Adrenal gland (tissue), 19 donors: ENCODE measurements at places on chromosomes 12 and 14.

DNA sequence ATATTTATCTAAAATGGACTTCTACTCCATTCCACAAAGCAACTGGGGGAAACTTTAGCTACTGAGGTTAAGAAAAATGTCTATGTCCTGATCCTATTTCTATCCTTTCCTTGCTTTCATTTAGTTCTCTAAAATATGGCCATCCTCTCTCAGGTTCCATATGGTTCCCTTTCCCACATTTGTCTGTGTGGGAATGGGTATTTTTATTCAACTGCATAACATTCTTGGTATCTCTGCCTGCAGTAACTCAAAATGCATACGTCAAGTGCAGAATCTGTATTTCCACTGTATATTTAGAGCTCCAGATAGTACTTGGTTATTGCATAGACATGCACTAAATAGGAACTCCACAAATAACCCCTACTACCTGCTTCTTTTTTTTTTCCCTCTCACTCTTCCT lies 130.6 kb upstream of the BTG1 start:
- no peak for DNase-seq

DNA sequence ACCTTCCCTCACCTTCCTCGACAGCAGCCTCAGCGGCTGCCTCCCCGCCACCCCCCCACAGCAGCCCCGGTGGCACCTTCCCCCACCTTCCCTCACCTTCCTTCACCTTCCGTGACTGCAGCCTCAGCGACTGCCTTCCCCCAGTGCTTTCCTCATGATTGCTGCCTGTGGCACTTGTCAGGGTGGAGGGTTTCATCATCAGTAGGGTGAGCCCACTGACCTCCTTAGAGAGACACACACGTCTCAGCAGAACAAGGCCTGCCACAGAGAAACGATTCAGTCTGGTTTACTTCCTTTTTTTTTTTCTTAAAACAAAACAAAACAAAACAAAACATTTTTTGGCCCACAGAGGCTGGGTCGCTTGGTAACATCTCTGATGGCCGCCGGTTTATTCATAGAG lies 75.0 kb downstream of the EP400 start:
- DNase-seq: no peak

DNA sequence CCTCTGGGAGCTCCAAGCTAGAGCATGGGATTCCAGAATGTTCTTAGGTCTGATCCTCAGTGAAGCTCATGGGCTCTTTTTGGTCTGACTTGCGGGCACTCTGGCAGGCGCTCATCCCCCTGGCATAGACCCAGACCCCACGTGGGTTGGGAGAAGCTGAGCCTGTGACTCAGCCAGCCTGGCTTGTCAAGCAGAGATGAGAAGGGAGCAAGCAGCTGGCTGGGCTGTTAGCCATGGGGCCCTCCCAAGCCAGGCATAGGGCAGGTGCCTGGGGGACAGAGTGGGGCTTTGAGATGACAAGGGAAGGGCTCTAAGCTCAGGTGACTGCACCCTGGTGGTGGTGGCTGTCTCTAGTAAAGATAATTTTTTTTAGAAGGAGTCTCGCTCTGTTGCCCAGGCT lies 80.3 kb upstream of the NOS1 start:
- DNase-seq: peak; percentile 82

- no peak for DNase-seq
Measured at GRCh38 chr12:130486146-130486435, 148.4 kb downstream of the PIWIL1 start.

- no peak for DNase-seq
Measured at GRCh38 chr14:35829449-35829848, 3.3 kb downstream of the BRMS1L start.

DNA sequence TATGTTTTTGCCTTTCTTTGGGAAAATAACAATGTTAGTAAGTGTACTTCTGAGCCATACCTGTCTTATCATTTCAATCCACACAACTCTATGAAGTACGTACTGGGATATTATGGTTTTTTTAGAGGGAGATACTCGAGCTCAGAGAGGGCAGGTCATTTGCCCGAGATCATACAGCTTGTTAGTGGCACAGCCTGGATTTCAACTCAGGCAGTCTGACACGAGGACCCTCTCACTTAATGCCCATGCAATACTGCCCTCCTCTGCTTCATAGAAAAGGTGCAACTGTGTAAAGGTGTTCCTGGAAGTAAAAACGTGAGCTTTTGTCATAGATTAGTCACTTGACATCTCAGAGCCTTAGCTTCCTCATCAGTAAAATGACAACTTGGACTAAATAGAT lies 128.0 kb downstream of the NDUFA12 start:
- no peak for DNase-seq

- no peak for DNase-seq
Measured at GRCh38 chr12:47776471-47777143, 3.6 kb downstream of the SLC48A1 start.

- no peak for DNase-seq
Measured at GRCh38 chr14:67263499-67264149, 22.4 kb downstream of the PALS1 start.

DNA sequence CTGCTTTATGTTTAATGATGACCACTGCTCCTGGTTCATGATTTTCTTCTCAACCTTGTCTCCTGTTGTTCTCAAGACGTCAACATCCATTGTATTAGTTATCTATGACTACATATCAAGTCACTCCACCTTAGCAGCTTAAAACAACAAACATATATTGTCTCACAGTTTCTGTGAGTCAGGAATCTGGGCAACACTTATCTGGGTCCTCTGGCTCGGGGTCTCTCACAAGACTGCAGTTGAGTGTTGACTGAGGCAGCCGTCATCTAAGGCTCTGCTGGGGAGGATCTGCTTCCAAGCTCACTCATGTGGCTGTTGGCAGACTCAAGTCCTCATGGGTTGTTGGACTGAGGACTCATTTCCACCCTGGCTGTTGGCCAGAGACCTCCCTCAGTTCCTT lies 27.3 kb upstream of the FRS2 start:
- DNase-seq: no peak

- DNase-seq: no peak
Measured at GRCh38 chr14:93533437-93533836, 102.7 kb downstream of the UNC79 start.

DNA sequence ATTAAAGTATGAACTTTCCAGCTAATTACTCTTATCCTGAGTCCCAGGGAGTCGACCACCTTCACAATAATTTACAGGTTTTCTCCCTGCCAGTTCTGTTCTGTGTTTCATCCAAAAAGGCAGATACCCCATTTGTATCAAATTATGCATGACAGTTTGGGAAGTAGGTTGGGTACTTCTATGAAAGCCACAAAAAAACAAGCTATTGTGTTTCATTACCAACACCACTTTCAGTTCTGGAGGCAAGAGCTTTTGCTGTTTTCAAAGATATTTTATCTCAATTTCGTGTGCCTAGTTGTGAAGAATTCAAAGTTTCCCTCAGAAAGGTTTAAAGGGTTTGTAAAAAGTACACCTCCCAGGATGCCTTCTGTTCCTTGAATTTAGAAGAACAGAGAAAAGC lies 557.4 kb downstream of the FLRT2 start:
- no peak for DNase-seq

DNA sequence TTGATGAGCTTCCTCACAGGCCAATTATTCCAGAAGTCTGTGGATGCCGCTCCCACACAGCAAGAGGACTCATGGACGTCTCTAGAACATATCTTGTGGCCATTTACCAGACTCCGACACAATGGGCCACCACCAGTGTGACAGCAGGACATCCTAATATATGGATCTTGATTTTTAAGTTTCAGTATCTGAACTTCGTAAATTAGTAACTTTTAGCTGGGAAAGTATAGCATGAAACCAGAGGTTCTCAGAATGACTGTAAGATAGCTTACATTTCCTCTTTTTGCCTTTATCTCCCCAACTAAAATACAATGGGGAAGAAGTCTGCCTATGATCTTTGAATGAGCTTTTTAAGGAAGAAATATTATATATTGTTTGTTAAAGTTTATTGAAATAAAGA lies 87.0 kb downstream of the DNAI7 start:
- no peak for DNase-seq

GRCh38 chr12:57088354-57089270 lies at the start of gene NAB2:
NAB2 (plus strand) TSS chr12:57089114; CDS start chr12:57089272, 158 bp downstream.
- DNase-seq: peak; percentile 98

DNA sequence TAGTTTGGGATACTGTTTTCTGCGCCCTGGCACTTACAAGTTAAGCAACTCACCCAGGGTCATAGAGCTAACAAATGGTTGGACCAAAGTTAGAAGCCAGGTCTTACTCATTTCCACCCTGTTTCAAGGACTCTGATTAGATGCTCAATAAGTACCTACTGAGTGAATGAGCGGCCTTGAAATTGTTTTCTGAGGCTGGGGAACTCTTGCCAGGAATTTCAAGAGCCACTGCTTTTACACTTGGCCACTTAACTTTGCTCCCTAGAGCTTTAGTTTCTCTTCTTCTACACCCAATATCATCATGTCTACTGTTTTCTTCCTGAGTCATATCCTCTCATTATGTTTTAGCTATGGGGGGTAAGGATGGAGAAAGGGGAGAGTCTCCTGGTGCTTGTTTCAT lies 431.6 kb downstream of the ZFP36L1 start:
- no peak for DNase-seq

GRCh38 chr12:70400124-70400523 lies 34.0 kb downstream of the KCNMB4 start:
- no peak for DNase-seq

DNA sequence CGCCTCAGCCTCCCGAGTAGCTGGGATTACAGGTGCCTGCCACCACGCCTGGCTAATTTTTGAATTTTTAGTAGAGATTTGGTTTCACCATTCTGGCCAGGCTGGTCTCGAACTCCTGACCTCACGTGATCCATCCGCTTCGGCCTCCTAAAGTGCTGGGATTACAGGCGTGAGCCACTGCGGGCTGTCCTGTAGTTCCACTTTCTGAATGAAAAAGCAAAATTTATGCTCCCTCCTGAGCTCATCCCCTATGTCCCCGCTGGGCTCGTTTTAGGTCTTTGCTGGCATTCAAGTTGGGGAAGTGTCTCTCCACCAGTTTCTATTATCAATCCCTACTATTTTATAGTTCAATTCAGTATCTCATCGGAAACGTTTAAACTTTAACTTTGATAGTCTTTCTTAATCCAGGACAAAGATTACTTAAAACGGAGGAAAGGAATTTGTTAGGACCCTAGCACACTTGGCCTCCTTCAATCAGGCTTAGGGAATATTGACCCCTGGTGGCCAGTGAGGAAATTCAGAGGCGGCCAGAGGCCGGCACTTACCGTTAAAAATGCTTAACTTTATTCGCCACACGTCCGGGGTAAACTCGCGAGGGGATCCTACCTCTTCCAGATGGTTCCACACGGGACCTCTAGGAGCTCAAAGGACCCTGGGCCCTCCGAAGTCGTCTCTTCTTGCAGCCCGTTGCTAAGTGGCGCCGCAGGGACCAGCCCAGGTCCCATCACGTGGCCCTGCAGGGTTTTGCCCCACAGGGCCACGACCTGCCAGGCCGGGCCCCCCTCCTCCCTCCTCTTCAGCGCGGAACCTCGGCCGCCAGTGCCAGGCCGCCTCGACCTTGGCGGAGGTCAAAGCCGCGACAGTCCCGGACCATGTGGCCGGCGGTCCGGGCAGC lies 11.4 kb upstream of the DNAL1 start:
- DNase-seq: peak; percentile 72

DNA sequence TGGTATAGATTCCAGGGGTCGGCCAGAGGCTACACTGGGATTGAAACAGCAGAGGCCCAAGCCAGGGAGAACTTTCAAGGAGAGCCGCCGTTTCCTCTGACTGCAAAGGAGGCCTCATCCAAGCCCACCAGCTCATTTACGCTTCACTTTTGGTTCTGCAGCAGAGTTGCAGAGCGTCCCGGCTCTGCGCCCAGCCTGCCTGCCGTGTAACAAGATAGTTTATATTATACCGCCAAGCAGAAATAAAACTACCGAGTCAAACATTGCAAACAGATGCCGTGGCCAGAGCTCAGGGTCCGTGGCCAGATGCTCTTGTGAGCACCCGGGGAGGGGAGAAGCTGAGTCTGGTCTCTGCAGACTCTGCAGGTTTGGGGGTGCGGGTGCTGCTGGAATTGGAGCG lies 60.7 kb upstream of the TBX3 start:
- no peak for DNase-seq

DNA sequence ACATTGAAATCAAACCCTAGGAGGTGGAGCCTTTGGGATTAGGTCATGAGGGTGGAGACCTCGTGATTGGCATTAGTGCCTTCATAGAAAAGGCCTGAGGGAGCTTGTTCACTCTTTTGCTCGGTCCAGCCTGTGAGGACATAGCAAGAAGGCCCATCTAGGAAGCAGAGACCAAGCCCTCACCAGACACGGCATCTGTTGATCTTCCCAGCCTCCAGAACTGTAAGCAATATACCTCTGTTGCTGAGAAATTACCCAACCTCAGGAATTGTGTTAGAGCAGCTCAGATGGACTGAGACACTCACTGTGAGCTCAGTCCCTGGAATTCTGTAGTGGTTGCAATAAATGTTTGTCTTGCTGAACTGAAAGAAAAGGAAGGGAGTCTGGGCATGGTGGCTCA lies 116.2 kb upstream of the MAP1LC3B2 start:
- DNase-seq: no peak

GRCh38 chr12:52791271-52792184 lies 4.4 kb downstream of the KRT3 start:
- no peak for DNase-seq

DNA sequence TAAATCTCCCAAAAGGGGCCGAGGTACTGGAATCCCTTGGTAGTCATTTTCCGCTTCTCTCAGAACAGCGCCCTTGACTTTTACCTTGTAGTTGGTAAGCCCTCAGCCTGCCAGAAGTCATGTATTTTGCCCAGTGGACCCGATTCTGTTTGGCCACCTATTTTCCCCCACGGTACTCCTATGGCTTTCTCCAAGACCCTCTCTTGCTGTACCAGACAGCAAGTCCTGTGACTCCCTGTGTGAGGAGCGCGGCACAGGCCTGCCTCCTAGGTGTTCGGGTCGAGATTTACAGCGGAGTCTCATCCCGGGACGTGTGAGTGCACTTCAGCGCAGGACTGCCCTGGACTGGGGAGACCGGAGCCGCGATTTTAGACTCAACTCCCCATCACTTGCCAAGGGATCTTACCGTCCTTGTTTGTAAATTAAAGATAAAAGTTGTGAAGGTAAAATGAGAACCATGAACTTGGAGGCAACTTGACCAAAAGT lies 1.1 kb upstream of the MBD6 start:
- DNase-seq: peak; percentile 68

DNA sequence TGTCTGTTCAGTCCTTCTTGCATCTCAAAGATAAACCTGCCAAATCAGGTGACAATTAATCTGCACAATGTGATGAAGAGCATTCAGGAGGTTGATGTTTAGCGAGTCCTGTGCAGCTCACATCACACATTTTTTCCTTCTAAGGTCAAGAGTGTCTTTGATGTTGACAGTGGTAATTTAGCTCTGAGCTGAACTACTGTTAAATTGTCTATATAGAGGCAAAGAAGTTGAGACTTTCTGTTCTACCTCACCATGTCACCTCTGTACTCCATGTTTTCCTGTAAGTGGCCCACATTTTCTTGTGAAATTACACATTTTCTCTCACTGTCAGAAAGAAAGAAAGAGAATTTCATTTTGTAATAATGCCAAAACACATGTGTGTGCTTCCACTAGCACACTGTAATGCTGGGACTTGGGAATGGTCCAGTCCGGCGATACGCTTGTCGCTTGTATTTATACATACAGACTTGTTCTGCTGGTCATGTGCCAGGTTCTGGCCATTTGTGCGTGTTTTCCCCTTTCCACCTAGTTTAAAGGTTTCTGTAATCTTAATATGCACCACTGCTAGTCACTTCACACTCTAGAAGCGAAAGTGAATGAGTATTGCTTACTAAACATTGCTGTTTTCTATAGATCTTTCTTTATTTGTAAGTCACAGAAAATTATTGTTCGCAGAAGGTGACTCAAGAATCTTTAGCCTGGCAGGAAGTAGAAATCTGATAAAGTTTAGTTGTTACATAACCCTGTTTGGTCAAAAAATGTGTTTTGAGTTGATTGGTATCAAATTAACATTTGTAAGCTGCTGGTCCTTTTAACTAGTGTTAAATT lies 328.9 kb downstream of the TMTC2 start:
- DNase-seq: peak; percentile 66
